ENCODE measurements at places on chromosomes 2 and 18.

- peak; percentile 44 for DNase-seq
Observed at GRCh38 chr2:3291113-3291512, 86.5 kb downstream of the EIPR1 start.

- no peak for DNase-seq
Observed at GRCh38 chr2:15559379-15560139, 1.6 kb downstream of the NBAS start.

GRCh38 chr2:68911709-68912108 lies 40.5 kb upstream of the BMP10 start:
- no peak for DNase-seq

DNA sequence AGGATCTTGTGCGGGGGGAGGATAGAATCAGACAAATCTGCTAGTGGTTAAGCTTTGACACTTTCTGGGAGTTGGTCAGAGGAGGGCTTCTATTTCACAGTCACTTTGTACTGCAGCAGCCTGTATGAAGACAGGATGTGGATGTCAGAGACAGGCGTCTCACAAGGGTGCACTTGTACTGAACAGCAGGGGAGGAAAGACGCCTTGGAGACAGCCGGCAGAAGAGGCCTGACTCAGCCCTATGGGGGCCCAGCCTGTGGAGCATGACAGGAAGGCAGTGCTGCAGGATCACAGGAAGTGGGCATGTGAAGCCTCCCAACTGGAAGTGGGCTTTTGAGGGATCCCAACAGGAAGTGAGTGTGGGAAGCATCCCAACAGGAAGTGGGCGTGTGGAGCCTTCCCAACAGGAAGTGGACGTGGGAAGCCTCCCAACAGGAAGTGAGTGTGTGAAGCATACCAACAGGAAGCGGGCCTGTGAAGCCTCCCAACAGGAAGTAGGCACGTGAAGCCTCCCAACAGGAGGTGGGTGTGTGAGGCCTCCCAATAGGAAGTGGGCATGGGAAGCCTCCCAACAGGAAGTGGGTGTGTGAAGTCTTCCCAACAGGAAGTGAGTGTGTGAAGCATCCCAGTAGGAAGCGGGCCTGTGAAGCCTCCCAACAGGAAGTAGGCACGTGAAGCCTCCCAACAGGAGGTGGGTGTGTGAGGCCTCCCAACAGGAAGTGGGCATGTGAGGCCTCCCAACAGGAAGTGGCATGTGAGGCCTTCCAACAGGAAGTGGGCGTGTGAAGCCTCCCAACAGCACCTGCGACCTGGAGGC lies 212.3 kb downstream of the SNTG2 start:
- no peak for DNase-seq

DNA sequence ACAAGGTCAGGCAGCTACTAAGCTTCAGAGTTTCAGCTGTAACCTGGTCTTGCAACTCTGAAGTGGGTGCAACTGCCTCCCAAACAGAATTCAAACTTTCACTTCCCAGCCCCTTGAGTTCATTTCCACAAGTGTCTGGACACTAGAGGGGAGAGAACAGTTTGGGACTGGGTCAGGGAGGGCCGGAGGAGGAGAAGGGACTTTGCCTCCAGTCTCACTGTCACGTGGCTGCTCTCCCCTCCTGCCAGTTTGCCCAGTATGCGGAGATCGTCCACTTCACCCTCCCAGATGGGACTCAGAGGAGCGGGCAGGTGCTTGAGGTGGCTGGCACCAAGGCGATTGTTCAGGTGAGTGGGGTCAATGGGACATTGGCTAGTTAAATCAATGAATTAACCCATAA lies 20.6 kb upstream of the ANKRD53 start:
- DNase-seq, result peak; percentile 18

- no peak for DNase-seq
Observed at GRCh38 chr2:158079672-158080071, 22.0 kb upstream of the UPP2 start.

- no peak for DNase-seq
Observed at GRCh38 chr2:42127425-42128424, 41.4 kb upstream of the EML4 start.

- DNase-seq, result no peak
Observed at GRCh38 chr2:198695879-198696278, 761.9 kb downstream of the SATB2 start.

DNA sequence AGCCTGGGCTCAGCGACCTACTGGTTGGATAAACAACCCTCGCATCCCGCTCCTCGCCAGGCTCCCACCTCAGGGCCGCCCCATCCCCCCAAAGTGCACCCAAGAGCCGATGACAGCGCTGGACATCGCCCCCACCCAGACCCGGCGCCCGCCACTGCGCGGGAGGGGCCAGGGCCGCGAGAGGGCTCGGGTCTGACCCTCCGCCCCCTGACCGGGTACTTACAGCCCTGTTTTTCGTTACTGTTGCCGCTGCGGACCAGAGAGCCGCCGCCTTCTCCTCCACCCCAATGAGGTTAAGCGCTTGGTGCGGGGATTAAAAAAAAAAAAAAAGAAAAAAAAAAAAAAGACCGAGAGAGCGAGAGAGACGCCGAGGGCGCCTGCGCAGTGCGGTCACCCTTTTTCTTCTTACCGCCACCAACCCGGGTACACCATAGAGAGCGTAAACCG lies at the start of gene CLASP1:
CLASP1 (minus strand) TSS at position 314 of the 447 bp plus-strand sequence. CDS start 43,567 bp downstream, outside the sequence.
- peak; percentile 90 for DNase-seq

DNA sequence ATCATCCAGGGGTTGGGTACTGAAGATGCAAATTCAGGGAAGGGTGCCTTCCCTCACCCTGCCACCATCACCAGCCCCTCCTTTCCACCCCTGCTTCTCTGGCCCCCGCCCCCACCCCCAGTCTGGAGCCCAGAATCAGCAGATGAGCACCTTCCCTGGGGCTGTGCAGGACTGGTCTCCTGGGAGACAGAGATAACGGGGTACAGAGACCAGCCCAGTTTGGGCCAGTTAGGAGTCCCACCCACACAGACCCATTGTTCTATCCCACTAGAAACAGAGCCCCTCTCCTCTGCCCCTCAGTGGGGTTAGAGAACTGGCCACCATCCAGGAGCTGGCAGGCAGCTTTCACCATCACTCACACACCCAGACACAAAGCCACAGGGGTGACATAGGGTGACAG lies 4.5 kb upstream of the CRYBA2 start:
- no peak for DNase-seq

GRCh38 chr2:143140864-143141661 lies 11.8 kb downstream of the ARHGAP15 start:
- DNase-seq, result no peak

DNA sequence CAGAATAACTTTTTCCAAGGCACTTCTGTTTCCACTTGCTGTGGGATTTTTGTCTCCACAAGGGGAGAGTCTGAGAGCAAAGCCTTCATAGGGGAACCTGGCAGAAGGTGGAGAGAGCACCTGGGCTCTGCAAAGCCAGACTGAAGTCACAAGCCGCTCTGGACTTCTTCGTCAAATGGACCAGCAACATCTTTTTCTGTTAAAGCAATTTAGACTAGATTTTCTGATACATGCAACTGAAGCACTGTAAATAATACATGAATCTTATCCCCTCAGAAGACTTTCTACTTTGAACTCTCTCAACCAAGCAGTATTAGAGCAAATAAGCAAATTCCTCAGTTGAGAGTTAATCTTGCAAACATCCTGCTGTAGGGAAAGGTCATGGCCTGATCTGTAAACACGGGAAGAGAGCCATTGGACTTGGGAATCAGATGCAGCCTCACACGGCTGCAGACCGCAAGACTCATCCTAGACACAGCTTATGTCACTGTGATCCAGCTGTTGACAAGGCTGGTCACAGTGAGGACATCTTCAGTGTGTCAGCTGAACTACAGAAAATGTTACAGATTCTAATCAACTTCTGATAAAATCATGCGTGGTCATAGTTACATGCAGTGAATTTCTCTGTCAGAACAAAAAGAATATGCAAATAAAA lies 3.2 kb downstream of the SH3YL1 start:
- DNase-seq, result no peak

- peak; percentile 19 for DNase-seq
Observed at GRCh38 chr2:126658905-126659561, 3.1 kb downstream of the GYPC start.

DNA sequence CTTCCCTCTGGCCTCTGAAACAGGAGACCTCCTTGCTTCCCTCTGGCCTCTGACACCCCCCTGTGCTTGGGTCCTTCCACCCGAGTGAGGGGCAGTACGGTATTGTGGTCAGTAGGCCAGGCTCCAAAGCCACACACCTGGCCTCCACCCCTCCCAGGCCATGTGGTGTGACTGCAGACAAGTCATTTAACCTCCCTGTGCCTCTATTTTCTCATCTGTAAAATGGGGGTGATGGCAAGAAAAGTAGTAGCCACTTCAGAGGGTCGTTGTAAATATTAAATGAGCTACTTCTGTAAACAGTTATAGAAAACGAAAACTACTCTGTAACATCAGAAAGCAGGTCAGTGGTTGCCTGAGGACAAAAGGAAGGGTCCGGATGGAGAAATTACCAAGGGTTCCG lies 74.2 kb downstream of the SMAD7 start:
- no peak for DNase-seq

DNA sequence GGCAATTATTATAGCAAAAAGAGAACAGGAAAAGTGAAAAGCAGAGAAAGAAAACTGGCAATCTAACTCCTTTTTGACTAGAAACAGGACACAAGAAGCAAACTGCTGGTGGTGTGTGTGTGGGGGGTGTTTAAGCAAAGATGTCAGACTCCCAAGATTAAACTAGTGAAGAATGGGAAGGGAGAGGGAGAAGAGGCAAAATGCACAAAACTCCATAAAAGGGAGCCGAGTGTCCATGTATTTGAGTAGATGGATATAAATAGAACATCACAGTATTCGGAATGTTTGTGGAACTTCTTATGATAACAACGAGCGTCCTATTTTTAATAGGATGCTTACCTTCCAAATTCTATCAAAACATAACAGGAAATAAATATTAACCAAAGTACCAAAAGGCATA lies 179.8 kb upstream of the TRIB2 start:
- no peak for DNase-seq

GRCh38 chr2:60629305-60629662 lies 75.8 kb upstream of the BCL11A start:
- no peak for DNase-seq

All from H7 (cell line).